ENCODE measurements at places on chromosomes 3 and 15. TPM values are rescaled to one million over a fixed set of nuclear protein-coding genes. Genes with fewer than 3 reads are reported as not detected.

Gene LRRC31
- total RNA-seq, result 0.14 TPM

Gene ZNF502
- 2.2 TPM for total RNA-seq

Gene PSTPIP1
- total RNA-seq, result not detected

Gene ACTC1
- not detected for total RNA-seq

Gene SCAANT1
- not detected for total RNA-seq

Gene SRGAP3
- 0.51 TPM for total RNA-seq

Gene CFAP91
- 2.2 TPM for total RNA-seq

Data from epithelial cell of proximal tubule (primary cell).